Stimulated activated CD4-positive, alpha-beta T cell treated with anti-CD3 and anti-CD28 coated beads, TNF-alpha, amount 100 ng/mL, for 1 hour (primary cell): ENCODE measurements at places on chromosomes 5 and 9.

GRCh38 chr9:89409466-89409865 lies 88.4 kb downstream of the SEMA4D start:
- no peak for DNase-seq

DNA sequence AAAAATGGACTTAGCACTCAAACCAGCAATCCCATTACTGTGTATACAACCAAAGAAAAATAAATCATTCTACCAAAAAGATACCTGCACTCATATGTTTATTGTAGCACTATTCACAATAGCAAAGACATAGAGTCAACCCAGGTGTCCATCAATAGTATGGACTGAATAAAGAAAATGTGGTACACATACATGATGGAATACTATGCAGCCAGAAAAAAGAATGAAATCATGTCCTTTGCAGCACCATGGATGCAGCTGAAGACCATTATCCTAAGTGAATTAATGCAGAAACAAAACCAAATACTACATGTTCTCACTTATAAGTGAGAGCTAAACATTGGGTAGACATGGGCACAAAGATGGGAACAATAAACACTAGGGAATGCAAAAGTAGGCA lies 236.8 kb upstream of the POU5F2 start:
- DNase-seq = no peak

GRCh38 chr9:95516221-95516733 lies 494 bp downstream of the PTCH1 start:
- DNase-seq = no peak

DNA sequence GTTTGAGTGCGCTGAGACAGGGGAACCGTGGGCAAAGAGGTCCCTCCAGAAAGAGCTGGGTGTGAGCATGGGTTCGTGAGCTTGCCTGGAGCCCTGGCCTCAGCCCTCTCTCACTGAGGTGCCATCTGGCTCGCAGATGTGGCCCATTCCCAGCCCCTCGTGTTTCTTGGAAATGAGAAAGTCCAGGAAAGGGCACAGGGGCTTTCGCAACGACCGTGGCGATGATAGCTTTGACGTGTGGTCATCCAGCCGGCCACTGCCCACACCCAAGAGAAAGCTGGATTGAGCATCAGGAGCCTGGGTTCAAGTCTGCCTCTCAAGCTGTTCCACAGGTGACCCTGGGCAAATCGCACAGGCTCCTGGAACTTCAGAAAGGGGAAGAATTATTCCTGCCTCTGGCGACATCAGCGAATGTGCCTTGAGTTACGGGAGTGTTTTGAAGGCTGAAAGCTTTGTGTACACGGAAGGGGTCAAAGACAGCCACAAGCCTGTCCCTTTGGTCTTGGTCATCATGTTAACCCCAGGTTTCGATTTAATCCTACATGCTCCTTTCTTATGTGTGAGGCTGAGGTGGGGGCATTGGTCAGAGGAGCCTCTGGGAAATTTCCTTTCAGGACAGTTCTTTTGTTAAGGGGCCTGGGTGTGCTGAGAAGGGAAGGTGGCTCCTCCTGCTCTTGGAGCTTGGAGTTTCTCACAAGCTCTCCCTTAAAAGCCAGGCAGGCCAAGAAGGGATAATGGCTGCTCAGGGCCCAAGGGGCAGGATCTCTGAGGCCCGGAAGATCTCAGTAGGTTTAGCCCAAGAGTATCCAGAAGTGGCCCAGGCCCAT lies 41.7 kb upstream of the IL17B start:
- DNase-seq = no peak

DNA sequence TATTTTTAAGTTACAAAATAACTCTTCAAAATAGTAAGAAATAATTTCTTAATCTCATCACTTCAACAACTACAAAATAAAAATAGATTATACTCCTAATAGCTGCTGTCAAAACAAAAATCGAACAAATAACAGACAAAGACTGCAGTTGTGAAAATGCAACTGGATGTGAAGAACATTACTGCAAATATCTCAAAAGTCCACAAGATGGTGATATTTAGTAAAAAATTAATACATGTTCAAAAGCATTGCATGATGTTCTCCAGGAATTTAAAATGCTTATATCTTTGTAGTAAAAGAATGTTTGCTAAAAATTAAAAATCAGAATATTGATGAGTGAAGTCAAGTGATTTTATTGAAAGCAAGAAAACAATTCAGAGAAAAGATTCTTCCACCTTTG lies 66.2 kb downstream of the MPDZ start:
- no peak for DNase-seq
